ENCODE measurements at places on chromosomes 13 and 19.

DNA sequence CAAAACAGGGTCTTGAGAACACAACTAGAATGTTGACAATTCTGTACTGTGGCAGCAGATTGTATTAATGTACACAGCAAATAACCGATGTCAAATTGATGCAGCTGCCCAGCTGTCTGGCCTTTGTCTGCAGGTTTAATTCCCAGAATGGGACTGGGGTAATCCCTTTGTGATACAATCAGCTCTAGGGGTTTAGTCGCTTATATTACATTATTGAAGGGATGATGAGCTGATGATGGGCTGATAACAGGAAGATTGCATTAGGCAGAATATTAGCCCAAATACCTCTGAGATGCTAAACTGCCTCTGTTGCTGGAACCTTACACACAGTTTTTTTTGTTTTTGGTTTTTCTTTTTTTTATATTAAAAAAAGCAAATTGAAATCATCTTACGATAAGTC, 265.0 kb downstream of the RBM26 start:
- H3K4me1 ChIP-seq, result no peaks in the 10 kb centered on the region
- H3K27me3 ChIP-seq, result peaks cover 2% of the 10 kb centered on the region
- DNase-seq, result no peak
- H3K4me3 ChIP-seq, result no peak overlapping the region

- no peaks in the 10 kb centered on the region for H3K27me3 ChIP-seq
- H3K27ac ChIP-seq, result no peak overlapping the region
- H3K4me1 ChIP-seq, result peaks cover 23% of the 10 kb centered on the region
- peak; percentile 23 for DNase-seq
These were observed 39.5 kb downstream of the PCCA start for GRCh38 chr13:100128373-100128772.

DNA sequence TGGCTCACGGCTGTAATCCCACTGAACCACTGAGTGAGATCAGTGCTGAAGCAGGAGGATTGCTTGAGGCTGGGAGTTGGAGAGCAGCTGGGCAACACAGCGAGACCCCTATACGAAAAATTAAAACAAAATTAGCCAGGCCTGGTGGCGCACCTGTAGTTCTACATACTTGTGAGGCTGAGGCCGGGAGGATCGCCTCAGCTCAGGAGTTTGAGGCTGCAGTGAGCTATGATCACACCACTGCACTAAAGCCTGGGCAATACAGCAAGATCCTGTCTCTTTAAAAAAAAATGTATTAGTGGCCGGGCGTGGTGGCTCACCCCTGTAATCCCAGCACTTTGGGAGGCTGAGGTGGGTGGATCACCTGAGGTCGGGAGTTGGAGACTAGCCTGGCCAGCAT, 6.3 kb upstream of the SELENOV start:
- no peak overlapping the region for H3K27ac ChIP-seq
- no peak overlapping the region for H3K4me3 ChIP-seq
- peaks cover 16% of the 10 kb centered on the region for H3K4me1 ChIP-seq
- H3K27me3 ChIP-seq, result peaks cover 52% of the 10 kb centered on the region
- H3K36me3 ChIP-seq, result no peaks in the 10 kb centered on the region

GRCh38 chr13:43676320-43676719, 110.5 kb downstream of the ENOX1 start:
- no peaks in the 10 kb centered on the region for H3K36me3 ChIP-seq
- DNase-seq, result no peak
- H3K27me3 ChIP-seq, result peaks cover 12% of the 10 kb centered on the region
- no peak overlapping the region for H3K4me3 ChIP-seq
- no peak overlapping the region for H3K27ac ChIP-seq
- H3K4me1 ChIP-seq, result no peaks in the 10 kb centered on the region

GRCh38 chr19:28420811-28421550, 792.0 kb downstream of the UQCRFS1 start:
- no peak for DNase-seq
- H3K4me1 ChIP-seq, result no peaks in the 10 kb centered on the region
- H3K4me3 ChIP-seq, result no peak overlapping the region
- peaks cover 2% of the 10 kb centered on the region for H3K27me3 ChIP-seq
- H3K36me3 ChIP-seq, result no peaks in the 10 kb centered on the region
- H3K27ac ChIP-seq, result no peak overlapping the region

DNA sequence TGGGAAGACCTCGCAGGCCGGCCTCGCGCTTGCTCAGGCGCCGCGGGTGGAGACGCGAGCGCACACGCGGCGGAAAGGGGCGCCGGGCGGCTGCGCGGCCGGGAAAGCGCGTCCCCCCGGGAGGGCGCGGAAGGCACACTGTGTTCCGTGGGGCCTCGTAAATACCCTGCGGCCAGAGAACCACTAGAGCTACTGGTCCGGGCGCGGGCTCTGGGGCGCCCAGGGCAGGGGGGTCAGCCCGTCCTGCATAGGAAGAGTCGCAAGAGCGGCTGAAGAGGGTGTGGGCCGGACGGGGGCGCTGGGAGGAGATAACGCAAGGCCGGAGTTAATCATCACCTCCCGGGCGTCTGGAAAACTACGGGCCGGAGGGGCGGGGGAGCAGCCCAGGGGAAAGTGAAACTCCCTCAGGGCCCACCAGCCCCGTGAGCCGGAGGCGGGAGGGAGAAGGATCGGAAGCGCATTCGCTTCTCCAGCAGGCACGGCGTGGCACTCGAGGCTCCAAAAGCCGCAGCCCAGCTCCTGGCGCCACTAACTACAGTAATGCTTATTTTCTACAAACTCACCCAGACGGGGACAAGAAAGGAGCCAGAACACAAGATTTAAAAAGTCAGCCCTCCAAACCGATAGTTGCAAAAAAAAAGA, 1.1 kb upstream of the WBP4 start:
- peaks cover 4% of the 10 kb centered on the region for H3K27me3 ChIP-seq
- peak; percentile 82 for DNase-seq
- H3K4me3 ChIP-seq, result peak overlapping the region; percentile 95
- peaks cover 50% of the 10 kb centered on the region for H3K4me1 ChIP-seq
- H3K27ac ChIP-seq, result peak overlapping the region; percentile 98
- peaks cover 13% of the 10 kb centered on the region for H3K36me3 ChIP-seq

- no peak overlapping the region for H3K27ac ChIP-seq
- no peaks in the 10 kb centered on the region for H3K36me3 ChIP-seq
- H3K4me1 ChIP-seq, result peaks cover 13% of the 10 kb centered on the region
- no peak for DNase-seq
- H3K4me3 ChIP-seq, result no peak overlapping the region
These were observed 6.7 kb upstream of the PCDH17 start for GRCh38 chr13:57624565-57625435.

DNA sequence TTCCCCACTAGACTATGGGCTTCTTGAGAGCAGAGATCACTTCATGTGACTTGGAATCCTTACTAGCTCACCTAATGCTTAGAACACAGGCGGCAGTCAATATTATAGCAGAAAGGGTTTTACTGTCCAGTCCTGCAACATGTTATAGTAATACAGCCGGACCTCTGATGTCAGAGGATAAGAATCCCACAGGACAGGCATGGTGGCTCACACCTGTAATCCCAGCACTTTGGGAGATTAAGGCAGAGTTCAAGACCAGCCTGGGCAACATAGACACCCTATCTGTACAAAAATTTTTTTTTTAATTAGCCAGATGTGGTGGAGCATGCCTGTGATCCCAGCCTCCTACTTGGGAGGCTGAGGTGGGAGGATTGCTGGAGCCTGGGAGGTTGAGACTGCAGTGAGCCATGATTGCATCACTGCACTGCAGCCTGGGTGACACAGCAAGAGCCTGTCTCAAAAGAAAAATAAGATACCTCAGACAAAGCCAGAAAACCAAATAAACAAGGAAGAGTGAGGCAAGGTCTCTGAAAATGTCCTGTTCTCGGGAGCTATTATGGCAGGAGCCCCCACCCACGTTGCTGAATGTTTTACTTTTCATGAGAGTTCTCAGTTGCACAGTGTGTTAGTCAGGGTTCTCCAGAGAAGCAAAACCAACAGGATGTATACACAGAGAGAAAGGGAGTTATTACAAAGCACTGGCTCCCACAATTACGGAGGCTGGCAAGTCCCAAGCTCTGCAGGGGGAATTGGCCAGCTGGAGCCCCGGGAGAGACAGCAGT, 100.8 kb downstream of the UBL3 start:
- no peaks in the 10 kb centered on the region for H3K4me1 ChIP-seq
- H3K27ac ChIP-seq, result no peak overlapping the region
- no peak for DNase-seq
- H3K4me3 ChIP-seq, result no peak overlapping the region
- H3K36me3 ChIP-seq, result no peaks in the 10 kb centered on the region

DNA sequence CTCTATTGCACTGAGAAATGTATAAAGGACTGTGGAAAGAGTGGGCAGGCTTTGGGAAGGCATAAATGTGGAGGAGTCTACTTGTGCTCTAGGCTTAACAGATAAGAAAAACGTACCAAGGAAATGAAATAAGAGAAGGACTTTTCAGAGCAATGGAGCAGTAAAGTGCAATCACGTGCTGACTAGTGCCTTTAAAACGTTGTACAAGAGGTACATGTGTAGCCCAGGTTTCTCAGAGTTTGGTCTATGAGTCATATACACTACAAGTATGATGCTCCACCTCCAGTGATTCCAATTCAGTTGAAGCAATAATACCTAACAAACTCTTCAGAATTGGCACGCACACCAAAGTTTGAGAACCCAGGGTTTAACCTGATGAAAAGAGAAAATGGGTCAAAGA, 13.4 kb upstream of the FNDC3A start:
- no peak overlapping the region for H3K27ac ChIP-seq
- H3K4me1 ChIP-seq, result no peaks in the 10 kb centered on the region
- DNase-seq, result no peak
- no peaks in the 10 kb centered on the region for H3K27me3 ChIP-seq
- H3K4me3 ChIP-seq, result no peak overlapping the region

GRCh38 chr13:80278706-80279105, 62.2 kb downstream of the SPRY2 start:
- peaks cover 7% of the 10 kb centered on the region for H3K27me3 ChIP-seq
- no peak for DNase-seq

DNA sequence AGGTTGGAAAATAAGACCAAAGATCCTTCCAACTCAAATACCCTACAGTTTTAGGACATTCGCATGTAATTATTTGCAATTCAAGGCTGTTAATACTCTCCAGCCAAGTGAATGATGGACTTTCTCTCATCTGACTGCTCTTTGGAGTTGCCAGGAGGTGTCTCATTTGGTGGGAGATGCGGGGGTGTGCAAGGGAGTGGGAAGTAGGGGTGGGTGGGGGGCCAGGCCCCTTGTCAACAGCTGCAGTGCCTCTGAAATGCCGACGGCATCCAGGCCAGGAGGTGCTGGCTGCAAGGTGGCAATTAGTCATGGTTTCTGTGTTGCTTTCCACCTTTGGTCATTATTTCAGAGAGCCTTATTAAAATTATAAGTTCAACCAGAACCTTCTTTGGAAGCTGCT, 121.5 kb downstream of the KL start:
- H3K4me3 ChIP-seq, result no peak overlapping the region
- DNase-seq, result no peak
- H3K36me3 ChIP-seq, result no peaks in the 10 kb centered on the region

DNA sequence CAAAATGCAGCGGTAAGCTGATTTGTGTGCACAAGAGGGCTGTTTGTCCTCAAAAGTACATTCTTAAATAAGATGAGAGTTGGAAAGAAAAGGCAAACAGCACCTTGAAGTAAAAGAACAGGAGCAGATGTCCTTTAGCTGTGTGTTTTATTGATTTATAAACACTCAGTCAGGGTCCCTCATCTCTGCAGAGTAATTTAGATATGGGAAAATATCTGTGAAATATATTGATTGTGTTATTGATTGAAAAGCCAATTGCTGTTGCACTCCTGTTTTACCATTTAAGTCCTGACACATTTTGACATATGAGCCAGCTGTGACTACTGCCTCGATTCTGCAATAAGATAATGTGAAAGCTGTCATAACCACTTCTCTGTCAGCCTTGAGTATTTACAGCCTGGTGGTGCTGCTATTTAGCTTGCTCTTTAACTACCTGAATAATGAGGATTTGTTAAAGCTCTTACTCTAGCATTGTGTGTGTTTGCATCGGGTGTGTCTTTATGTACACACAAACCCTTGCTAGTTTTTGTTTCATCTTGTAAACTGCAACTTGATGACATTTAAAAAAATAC, 550.1 kb downstream of the DACH1 start:
- H3K36me3 ChIP-seq, result no peaks in the 10 kb centered on the region
- H3K4me3 ChIP-seq, result no peak overlapping the region
- DNase-seq, result no peak

GRCh38 chr19:5578097-5578846, 10.5 kb upstream of the TINCR start:
- H3K27me3 ChIP-seq, result no peaks in the 10 kb centered on the region
- H3K4me1 ChIP-seq, result peaks cover 5% of the 10 kb centered on the region
- no peaks in the 10 kb centered on the region for H3K36me3 ChIP-seq
- no peak overlapping the region for H3K4me3 ChIP-seq

DNA sequence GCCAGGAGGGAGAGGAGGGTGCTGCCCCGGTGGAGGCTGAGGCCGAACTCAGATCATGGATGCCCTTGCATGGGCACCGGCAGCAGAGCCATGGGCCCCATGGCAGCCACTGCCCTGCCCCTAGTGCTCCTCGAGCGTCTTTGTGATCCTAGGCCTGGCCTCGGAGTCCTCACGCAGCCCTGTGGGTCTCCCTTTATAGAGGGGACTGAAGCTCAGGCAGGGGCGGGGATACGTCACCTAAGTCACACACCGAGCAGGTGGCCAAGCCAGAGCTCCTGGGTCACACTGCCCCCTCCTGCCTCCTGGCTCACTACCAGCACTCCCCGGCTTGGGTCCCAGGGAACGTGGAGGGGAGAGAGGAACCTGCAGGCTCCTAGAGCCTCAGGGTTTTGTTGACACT, 28.7 kb downstream of the DHX34 start:
- H3K4me1 ChIP-seq, result peaks cover 10% of the 10 kb centered on the region
- no peak overlapping the region for H3K4me3 ChIP-seq
- DNase-seq, result no peak
- H3K27me3 ChIP-seq, result no peaks in the 10 kb centered on the region
- no peak overlapping the region for H3K27ac ChIP-seq
- peaks cover 24% of the 10 kb centered on the region for H3K36me3 ChIP-seq

GRCh38 chr19:1601613-1602064, 3.6 kb downstream of the UQCR11 start:
- no peak overlapping the region for H3K4me3 ChIP-seq
- peaks cover 29% of the 10 kb centered on the region for H3K4me1 ChIP-seq
- H3K27me3 ChIP-seq, result no peaks in the 10 kb centered on the region
- peaks cover 18% of the 10 kb centered on the region for H3K36me3 ChIP-seq
